ENCODE measurements at places on chromosomes 7 and 10. TPM values are rescaled to one million over a fixed set of nuclear protein-coding genes. Genes with fewer than 3 reads are reported as not detected.

Gene GPR26
- total RNA-seq = not detected

Gene CACNA2D1
- total RNA-seq = 31.1 TPM

Gene EGFR
- 55.0 TPM for total RNA-seq

DNA sequence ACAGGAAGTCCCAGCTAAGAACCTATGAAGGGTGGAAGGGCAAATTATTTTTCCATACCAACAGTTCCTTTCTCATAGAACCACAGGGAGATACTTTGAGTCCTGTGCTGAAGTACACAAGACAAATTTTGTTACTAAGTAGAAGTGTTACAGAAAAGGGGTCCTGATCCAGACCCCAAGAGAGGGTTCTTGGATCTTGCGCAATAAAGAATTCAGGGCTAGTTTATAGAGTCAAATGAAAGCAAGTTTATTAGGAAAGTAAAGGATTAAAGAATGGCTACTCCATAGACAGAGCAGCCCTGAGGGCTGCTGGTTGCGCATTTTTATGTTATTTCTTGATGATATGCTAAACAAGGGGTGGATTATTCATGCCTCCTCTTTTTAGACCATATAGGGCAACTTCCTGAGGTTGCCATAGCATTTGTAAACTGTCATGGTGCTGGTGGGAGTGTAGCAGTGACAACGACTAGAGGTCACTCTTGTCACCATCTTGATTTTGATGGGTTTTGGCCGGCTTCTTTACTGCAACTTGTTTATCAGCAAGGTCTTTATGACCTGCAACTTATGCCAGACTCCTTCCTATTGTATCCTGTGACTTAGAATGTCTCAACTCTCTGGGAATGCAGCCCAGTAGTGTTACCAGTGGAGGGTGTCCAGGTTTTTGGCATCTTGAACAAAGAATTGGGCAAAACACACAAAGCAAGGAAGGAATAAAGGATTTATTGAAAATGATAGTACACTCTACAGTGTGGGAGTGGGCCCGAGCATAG lies 409.4 kb downstream of the SH2D4B start:
- DNase-seq = no peak

- DNase-seq = peak; percentile 81
Observed at GRCh38 chr7:30135301-30136116, 723 bp downstream of the MTURN start.

DNA sequence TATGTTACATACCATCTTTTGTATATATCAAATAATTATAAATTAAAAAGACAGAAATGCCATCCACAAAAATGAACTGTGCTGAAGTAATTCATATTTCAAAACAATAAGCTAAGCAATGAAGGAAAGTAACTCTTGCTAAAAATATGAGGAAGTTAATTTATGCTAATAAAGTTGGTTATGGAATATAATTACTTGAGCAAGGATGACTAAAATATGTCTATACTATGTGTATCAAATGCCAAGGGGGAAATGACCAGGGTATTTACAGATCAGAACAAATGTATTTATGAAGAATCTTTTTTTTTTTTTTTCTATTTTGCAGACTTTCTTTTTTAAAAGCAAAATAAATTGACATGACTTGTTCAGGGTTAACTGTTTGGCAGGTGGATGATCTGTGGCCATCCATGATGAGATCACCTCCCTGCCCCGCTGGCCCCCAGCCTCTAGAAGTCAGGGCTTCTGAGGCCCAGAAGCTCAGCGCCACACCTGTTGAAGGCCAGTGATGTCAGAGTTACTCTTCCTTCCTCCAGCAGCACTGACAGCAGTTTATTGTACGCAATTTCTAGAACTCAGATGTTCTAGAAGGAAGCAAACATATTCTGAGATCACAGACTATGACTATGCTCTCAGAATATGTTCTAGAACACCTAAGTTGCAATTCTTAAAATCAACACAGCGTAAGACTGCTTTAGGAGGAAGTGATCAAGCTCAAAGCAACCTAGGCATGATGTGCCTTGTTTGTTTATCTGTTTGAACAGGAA lies 196.1 kb upstream of the KLF14 start:
- no peak for DNase-seq

Gene SPDYE2
- total RNA-seq = not detected

Gene RUFY2
- total RNA-seq = 16.8 TPM

DNA sequence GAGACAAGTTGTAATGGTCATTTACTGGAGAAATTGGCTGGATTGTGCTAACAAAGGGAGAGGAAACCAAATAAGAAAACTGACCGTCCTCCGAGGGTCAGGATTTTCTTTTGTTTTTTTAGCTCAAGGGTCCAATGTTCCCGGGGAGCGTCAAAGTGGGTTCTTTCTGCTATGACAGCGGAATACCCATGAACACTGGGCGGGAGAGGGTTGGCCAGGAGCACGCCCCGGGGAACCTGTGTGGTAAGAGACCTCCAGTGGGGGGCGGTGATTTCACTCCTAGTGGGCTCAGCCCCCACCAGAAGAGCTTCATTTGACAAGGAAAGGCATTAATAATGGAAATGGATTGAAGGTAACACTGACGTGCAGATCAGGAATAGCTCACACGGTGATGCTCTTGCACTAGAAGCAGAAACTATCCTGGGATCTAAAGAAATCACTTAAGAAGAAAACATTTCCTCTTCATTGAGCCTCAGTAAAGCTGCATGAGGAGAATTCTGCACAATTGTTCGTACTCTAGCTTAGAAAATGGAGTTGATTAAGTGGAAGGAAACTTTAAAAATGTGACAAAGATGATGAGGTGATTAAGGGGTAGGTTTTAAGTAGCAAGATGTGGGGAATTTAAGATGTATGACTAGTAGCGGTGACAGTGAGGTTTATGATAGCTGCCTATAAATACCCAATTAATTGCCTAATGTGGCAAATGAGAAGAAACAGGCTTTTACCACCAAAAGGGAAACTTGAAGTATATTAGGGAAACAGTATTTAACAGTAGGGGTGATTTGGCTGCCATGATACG lies 627.2 kb downstream of the SUGCT start:
- no peak for DNase-seq

All from GM23248 (cell line).